Activated T-cell treated with anti-CD3 and anti-CD28 coated beads for 24 hours (primary cell): ENCODE measurements at places on chromosomes 12 and 14.
A peak's percentile ranks its signal among the peaks of the same experiment; 100 is the strongest.

GRCh38 chr14:87014856-87015255 lies 978.1 kb downstream of the GALC start:
- DNase-seq: no peak

GRCh38 chr14:31124197-31124596 lies 83.4 kb downstream of the HECTD1 start:
- DNase-seq: no peak

DNA sequence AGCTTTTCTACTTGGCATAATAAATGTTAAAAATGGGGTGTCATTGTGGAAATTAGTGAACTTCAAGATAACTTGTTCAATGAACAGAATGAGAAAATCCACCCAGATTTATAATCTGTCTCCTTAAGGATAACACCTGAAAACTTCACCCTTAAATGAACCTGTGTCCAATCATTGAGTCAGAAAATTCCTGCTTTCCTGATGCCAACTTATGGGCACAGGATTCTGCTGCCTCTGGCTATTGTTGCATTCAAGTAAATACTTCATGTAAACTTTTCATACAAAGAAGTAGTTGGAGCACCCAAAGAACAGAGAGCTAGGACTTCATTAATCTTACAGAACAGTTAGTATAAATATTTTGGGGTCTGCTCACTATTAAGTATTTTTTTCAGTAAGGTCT lies 98.9 kb upstream of the PLEKHA5 start:
- DNase-seq: no peak

- peak; percentile 10 for DNase-seq
These were observed 192.4 kb upstream of the SLC16A7 start for GRCh38 chr12:59403259-59403932.

GRCh38 chr14:104726600-104727451 lies 2.8 kb downstream of the ADSS1 start:
- no peak for DNase-seq
